ENCODE measurements at places on chromosomes 3 and 15.

GRCh38 chr3:40057786-40058185 is 248.4 kb downstream of the MYRIP start:
- no peak for DNase-seq

DNA sequence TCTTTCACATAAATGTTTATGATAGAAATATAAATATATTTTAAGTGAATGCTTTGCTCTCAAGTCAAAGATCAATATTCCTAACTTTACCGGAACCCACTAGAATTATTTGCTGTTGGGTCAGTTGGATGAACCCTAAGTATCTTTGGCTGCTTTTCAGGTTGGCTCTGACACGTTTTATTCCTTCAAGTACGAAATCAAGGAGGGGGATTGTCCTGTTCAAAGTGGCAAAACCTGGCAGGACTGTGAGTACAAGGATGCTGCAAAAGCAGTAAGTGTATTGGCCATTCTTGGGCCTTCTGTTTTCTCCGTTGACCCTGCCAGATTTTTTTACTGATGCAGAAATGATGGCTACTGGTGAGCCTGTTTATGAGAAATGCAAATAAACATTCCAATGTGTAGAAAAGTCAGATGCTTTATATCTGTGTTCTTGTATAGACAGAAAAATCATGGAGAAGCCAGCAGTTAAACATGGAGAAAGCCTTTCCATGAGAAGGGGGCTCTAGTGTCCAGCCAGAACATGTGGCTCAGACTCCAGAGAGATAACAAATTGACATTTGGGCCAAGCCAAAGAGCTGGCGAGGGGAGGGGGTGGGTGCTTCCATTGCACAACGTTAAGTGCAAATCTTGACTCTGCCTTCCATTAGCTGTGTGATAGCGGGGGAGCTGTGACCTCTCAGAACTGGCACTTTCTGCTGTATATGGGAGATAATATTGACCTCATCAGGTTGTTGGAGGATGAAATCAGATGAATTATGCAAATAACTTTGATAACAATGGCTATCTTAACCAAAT is 3.0 kb downstream of the KNG1 start:
- DNase-seq = no peak

- DNase-seq = no peak
Observed at GRCh38 chr3:123344175-123344906, 104.5 kb downstream of the ADCY5 start.

- no peak for DNase-seq
Observed at GRCh38 chr3:5160321-5160720, 27.2 kb upstream of the EDEM1 start.

- peak; percentile 98 for DNase-seq
Observed at GRCh38 chr3:168096210-168096652, 507 bp upstream of the GOLIM4 start.

- DNase-seq = no peak
Observed at GRCh38 chr3:43957553-43957952, 266.8 kb downstream of the ABHD5 start.

Data from NCI-H82 (cell line).